Neural crest cell (in vitro differentiated cells): ENCODE measurements at places on chromosomes 4 and X.

DNA sequence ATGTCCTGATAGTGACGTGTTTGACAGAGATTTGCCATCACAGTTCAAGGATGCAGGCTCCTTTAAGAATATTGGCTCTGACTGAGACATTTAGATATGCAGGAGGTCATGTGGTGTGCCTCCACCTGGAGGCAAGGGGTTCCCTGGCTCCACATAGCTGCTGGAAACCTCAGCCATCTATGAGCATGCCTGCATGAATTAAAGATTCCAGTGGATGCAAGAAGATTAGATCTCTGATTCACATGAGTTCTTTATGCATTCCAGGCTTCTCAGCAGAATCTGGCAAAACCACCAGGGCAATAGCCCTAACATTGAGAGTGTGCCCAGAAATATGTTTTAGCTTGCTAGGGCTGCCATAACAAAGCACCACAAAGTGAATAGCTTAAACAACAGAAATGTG lies 298.5 kb upstream of the AADAT start:
- DNase-seq = no peak

- no peak for DNase-seq
Measured at GRCh38 chr4:81919810-81920209, 448.1 kb upstream of the RASGEF1B start.

- DNase-seq = no peak
Measured at GRCh38 chrX:149628768-149629167, 2.8 kb downstream of the TMEM185A start.

DNA sequence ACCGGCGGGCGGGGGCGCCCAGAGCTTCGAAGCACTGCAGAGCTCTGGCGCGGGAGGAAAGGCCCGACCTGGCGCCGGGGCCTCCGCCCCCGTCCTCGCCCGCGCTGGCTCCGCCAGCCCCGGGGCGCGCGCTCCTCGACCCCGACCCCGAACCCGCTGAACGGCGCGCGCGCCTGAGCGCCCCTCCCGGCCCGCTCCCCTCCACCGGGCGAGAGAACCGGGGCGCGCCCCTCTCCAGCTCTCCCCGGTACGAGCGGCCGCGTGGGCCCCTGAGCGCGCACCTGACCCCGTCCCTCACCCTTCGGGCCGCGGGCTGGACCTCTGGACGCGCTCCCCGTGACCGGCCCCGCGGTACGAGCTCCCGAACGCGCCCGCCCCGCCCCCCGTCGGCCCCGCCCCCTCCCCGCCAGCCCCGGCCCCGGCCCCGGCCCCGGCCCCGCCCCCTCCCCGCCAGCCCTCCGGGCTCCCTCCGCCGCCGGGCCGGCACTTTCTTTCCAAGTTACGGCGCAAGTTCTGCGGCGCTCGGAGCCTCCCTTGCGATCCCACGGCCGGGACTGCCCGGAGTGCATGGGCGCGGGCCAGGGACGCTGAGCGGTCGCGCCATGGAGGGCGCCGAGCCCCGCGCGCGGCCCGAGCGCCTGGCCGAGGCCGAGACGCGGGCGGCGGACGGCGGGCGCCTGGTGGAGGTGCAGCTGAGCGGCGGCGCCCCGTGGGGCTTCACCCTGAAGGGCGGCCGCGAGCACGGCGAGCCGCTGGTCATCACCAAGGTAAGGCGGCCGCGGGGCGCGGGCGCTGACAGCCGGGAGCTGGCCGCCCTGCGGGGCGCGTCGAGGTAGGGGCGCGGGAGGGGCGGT lies at the start of gene SHROOM2:
Gene SHROOM2, plus strand, starts transcription at position 486 of the 854 bp plus-strand sequence. Its CDS starts 117 bp downstream, at position 603.
- peak; percentile 29 for DNase-seq

DNA sequence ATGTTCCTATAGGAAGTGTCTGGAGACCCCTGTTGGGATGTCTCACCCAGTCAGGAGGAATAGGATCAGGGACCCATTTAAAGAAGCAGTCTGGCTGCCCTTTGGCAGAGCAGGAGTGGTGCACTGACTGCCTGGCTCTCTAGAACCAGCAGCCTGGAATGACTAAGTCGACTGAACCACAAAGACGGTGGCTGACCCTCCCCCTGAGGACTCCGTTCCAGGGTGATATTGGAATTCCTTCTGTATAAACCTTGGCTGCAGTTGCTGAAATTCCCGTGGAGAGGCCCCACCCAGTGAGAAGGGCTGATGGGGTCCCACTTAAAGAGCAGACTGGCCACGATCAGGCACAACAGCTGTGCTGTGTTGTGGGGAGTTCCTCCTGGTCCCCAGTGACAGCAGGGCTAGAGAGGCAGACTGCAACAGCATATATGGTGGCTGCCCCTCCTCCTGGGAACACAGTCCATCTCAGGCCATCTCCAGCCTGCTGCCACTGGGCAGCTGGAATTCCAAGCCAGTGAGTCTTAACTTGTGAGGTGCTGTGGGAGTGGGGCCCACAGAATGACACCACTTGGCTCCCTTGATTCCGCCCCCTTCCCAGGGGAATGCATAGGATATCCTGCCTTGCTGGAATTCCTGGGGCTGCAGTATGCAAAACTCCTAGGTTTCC lies 41.8 kb upstream of the RLIM start:
- no peak for DNase-seq
